ENCODE measurements at places on chromosomes 4 and X.

GRCh38 chrX:331825-332495 is 13.4 kb upstream of the GTPBP6 start:
- no peak for DNase-seq

- DNase-seq = no peak
Observed at GRCh38 chr4:7024336-7024890, 18.8 kb upstream of the TADA2B start.

- no peak for DNase-seq
Observed at GRCh38 chr4:42637867-42638266, 19.0 kb downstream of the ATP8A1 start.

GRCh38 chr4:32140636-32141035 is 1420.5 kb downstream of the PCDH7 start:
- peak; percentile 87 for DNase-seq

- DNase-seq = peak; percentile 38
Observed at GRCh38 chr4:112109360-112110058, 35.7 kb upstream of the FAM241A start.

DNA sequence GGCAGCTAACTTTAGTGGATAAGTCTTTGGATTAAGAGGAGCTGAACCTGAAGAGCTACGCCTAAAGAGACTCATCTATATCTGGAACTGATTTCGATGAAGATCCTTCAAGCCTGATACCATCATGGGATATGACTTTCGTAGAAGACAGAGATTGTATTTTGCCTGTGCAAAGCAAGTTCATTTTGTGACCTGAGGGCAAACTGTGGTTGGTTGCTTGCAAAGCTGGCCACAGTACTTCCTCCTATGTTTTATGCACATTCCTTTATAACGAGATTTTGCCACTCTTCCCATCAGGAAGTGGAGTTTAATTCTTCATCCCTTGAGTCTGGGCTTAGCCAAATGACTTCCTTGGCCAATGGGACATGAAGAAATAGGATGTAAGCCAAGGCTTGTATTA is 519.3 kb upstream of the NR3C2 start:
- DNase-seq = no peak

GRCh38 chr4:55765070-55765469 is 54.5 kb upstream of the EXOC1L start:
- no peak for DNase-seq

DNA sequence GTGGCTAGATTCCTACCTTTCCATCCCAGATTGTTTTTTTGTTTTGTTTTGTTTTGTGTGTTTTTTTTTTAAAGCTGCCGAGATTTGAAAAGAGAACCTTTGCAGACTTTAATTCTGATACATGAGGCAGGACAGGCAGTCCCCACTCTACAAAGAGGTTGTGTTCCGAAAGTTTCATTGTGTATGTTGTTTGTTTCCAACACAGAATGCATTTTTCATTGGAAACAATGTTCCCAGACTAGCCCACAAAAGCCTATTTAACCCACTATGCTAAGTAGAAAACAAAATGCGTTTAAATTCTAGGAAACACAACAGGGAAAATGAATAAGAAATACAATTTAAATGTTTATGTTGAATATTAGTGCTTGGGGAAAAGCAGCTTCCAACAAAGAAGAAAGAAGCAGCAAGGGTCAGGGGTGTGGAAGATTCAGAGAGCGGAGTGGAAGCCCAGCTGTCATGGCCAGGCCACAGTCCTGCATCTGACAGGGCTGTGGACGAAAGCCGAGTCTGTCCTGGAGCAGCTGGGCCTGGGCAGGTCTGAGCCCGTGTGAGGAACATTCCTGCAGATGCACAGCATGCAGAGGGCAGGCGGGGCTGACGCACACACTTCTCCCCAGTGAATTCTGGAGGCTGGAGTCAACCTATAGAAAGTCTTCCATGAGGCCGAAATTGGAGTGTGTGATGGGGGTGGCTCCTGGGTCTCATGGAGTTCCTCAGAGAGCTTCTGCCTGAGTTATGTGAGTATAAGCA is 12.4 kb upstream of the SETD7 start:
- DNase-seq = no peak

DNA sequence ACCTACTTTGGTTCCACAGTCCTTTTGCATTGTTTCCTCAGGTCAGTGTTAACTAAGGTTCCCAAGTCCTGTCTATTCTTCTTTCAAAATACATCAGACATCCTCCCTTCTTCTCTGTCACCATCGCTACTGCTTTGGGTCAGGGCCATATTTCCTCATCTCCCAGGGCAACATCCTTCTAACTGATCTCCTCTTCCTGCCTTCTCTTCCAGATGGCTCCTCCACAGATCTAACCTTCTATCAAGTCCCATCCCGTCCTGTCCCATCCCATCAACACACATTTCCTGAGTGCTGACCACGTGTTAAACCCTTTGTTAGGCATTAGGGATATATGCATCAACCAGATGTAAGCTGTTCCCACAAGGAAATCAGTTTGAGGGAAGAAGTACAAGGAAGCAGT is 25.9 kb downstream of the PLAC1 start:
- no peak for DNase-seq

GRCh38 chr4:90515191-90515590 is 388.0 kb downstream of the CCSER1 start:
- DNase-seq = peak; percentile 1

- DNase-seq = no peak
Observed at GRCh38 chrX:132744470-132744869, 214.0 kb downstream of the HS6ST2 start.

- no peak for DNase-seq
Observed at GRCh38 chr4:98905297-98905696, 23.6 kb downstream of the EIF4E start.

DNA sequence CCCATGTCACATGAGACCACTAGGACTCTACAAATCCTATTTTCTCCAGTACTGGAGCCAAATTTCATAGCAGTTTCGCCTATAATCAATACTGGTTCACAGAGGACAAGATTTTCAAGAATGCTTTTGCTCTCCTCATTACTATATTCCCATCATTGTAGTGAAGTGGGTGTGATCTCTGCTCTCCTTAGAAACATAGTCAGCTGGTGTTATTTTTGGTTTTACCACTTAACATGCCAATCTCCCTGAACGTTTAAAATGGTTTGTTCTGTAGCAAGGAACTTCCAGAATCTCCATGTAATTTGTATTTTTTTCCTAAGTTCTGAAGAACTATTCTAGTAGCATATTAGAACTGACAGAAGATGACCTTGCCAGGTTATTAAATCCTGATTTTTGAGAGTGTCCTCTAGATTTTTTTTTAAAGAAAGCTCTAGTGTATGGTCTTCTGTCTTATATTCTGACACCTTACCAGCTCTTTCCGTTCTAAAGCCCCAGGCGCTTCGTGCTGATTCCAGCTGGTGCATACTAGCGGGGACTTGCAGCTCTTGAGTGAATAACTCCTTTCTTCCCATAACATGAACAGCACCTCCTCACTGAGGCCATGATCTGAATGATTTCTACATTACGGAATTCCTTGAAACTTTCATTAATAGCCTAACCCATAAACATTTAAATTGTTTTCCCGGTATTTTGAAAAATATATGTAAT is 1372.9 kb downstream of the TECRL start:
- no peak for DNase-seq

- DNase-seq = peak; percentile 66
Observed at GRCh38 chr4:150108691-150109090, 30.4 kb downstream of the DCLK2 start.

DNA sequence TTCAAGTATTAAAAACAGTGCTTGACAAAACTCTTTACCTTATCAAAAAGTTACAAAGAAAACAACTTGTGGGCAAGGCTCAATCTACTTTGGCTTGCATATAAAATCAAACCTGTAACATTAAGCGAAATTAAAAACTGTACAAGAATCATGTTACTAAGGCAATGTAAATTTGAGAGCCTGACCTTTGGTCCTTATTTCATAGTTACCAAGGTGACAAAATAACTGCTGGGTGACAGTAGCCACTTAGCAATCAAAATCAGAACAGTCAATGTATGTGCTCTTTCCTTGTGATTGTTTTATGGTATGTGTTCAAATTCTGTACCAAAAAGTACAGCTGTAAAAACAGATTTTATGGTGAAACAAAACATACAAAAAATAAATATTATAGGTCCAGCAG is 204.0 kb downstream of the RASL11B start:
- DNase-seq = no peak

- DNase-seq = no peak
Observed at GRCh38 chrX:57422289-57422688, 135.8 kb downstream of the FAAH2 start.

DNA sequence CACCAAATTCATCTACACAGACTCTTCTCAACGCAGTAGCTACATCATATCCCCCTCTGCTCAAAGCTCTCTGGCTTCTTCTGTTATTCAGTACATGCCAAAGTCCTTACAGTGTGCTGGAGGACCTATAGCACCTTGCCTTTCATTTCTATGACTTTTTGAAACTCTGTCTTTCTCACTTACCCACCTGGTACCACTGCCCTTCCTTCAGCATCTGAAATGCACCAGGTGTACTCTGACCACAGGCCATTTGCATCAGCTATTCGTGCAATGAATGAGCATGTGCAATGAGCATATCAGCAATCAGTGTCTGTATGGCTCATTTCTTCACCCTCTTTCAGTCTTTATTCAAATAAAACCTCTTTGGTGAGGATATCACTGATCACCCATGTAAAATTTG is 399.9 kb downstream of the RAB28 start:
- DNase-seq = no peak
